Fibroblast of the aortic adventitia (primary cell): ENCODE measurements at places on chromosomes 12 and 14.

GRCh38 chr12:124174451-124175348, 120.2 kb upstream of the RFLNA start:
- DNase-seq = no peak

DNA sequence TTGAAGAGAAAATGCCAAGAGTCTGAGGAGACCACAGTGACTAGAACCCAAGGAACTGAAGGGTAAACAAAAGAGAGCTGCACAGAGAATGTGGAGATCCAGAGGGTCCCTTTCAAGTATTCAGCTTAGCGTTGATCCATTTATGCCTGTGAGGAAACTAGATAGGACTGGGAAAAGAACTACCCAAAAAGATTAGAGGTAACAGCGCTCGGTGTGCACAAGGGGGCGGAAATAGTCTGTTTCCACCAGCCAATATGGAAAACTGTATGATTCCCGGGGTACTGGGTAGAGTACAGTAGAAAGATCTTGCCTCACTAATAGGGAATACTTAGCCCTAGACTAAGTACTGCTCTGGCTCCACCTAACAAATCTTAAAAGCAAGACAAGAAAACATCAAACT, 135.5 kb downstream of the DPF3 start:
- no peak for DNase-seq

- peak; percentile 86 for DNase-seq
These were observed 60.1 kb upstream of the RIMBP2 start for GRCh38 chr12:130775953-130776856.

GRCh38 chr14:52150162-52150561, 81.3 kb upstream of the NID2 start:
- DNase-seq = no peak

- no peak for DNase-seq
These were observed 178.3 kb upstream of the PLEKHG7 start for GRCh38 chr12:92524489-92524888.

DNA sequence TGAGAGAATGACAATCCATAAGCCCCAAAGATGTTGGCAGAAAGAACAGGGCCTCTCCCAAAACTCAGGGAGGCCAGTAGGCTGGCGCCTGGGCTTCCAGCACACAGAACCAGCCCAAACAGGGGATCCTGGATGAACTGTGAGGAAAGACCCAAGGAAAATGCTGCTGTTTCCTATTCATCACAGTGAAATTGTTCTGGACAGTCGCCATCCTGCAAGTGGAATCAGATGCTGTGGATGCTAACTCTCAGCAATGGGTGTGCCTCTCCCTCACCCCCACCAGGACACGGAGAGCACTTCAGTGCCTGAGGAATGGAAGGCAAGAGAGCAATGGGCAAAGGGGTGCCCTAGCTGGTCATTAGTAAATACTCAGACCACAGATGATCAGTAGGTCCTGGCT, 80.8 kb downstream of the ANO2 start:
- no peak for DNase-seq

- peak; percentile 76 for DNase-seq
These were observed 8.8 kb downstream of the IKBIP start for GRCh38 chr12:98635657-98636323.

- DNase-seq = peak; percentile 1
These were observed 397.7 kb downstream of the MDGA2 start for GRCh38 chr14:47277703-47278102.

DNA sequence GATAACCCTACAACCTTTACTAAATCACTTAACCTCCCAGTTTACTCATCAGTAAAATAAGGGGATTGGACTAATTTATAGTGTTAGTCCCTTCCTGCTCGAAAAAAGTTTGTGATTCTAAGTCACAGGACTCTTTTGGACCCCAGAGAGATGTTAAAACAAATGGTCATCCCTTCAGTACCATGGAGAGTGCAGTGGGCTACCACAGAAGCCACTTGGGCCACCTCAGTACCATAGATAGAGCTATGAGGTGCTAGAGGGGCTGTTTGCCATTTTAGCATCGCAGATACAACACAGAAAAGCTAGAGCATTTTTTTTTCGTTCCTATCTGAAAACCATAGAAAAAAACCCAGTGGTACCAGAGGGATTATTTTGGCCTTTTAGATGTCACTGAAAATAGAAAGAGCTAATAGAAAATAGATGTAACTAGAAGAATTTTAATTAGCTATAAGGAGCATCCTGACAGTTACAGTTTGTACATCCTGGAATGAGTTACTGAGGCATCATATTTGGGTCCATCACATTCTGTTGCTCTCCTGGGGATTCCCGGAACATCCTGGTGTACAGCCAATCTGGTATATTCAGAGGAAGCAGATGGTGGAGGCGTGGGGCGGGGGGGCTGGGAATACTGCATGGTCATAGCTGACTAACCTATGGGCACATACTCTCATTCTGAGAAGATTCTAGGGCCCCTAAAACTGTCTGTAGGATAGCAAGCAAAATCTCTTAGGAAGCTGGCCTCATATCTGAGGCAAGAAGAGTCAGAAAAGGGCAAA, 2.8 kb downstream of the ZNF219 start:
- DNase-seq = peak; percentile 39

DNA sequence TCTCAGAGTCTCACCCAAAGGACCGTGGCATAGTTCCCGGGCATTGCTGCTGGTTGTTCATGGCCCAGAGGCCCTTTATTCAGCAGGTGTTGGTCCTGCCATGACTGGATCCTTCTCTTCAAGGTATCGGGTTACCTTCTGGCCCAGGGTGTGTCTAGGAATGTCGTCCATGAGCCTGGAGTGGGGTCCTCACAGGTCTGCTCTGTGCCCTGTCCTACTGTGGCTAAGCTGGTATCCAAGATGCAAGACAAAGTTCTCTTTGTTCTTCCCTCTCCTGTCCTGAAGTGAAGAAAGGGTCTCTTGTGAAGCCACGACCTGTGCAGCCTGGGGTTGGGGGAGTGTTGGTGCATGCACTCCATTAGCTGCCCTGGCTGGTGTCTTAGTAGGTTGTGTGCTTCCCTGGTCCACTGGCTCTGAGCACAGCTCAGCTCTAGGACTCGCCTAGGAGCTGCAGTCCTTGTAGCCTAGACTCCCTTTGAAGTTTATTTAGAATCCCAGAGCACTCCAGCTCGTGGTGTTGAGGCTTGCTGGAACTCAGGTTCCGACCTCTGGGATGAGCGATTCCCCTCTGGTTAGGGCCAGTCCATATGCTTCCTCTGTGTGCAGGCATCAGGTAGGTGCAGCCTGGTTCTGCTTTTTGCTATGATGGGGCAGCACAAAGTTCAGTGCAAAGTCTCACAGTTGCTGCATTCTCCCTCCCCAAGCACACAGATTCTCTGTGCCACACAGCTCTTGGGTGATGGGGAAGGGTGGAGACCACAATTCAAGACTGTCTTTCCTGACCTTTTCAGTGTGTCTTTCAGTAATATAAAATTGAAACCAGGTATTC, 117.4 kb downstream of the NUBPL start:
- DNase-seq = no peak

GRCh38 chr12:13454991-13455777, 258.7 kb downstream of the EMP1 start:
- no peak for DNase-seq

- DNase-seq = no peak
These were observed 170.6 kb upstream of the DIO2 start for GRCh38 chr14:80381807-80382363.

- DNase-seq = peak; percentile 94
These were observed 55.1 kb downstream of the MED13L start for GRCh38 chr12:116222358-116222757.
